ENCODE measurements at places on chromosomes 3 and 15. TPM values are rescaled to one million over a fixed set of nuclear protein-coding genes. Genes with fewer than 3 reads are reported as not detected.

The FBXW12 gene
- not detected for total RNA-seq

The KBTBD12 gene
- total RNA-seq, result not detected

The MESP1 gene
- total RNA-seq, result 0.15 TPM

The ARGFX gene
- total RNA-seq, result not detected

The CCDC54 gene
- total RNA-seq, result not detected

The ZFYVE19 gene
- 13.2 TPM for total RNA-seq

The GPD1L gene
- total RNA-seq, result 5.5 TPM

The MAP1A gene
- total RNA-seq, result 31.1 TPM

The ILDR1 gene
- not detected for total RNA-seq

The SLC15A2 gene
- 0.15 TPM for total RNA-seq

The KIF15 gene
- 3.5 TPM for total RNA-seq

The MANF gene
- 55.2 TPM for total RNA-seq

The ACTC1 gene
- 0.08 TPM for total RNA-seq

The GOLGA8T gene
- total RNA-seq, result not detected
